Activated naive CD4-positive, alpha-beta T cell (primary cell): ENCODE measurements at places on chromosomes 12 and 14.

- DNase-seq, result no peak
These were observed 12.8 kb downstream of the DIP2B start for GRCh38 chr12:50517421-50518048.

DNA sequence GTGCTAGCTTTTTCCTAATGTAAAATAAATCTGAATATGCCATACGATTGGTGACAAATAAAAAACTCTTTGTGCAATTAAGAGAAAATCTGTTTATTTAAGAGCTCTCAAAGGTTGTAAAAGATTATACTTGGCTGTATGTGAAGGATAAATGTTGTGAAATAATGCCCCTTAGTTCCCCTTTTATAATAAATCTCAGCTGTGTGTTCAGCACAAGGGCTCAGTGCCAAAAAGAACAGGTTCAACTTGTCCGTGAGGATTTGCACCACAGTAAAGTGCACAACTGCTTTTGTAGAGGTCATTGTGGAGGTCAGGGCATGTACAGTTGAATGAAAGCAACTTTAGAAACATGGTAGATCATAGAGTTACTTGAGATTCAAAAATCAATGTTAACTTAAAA lies 118.6 kb downstream of the TRMT5 start:
- DNase-seq, result no peak

DNA sequence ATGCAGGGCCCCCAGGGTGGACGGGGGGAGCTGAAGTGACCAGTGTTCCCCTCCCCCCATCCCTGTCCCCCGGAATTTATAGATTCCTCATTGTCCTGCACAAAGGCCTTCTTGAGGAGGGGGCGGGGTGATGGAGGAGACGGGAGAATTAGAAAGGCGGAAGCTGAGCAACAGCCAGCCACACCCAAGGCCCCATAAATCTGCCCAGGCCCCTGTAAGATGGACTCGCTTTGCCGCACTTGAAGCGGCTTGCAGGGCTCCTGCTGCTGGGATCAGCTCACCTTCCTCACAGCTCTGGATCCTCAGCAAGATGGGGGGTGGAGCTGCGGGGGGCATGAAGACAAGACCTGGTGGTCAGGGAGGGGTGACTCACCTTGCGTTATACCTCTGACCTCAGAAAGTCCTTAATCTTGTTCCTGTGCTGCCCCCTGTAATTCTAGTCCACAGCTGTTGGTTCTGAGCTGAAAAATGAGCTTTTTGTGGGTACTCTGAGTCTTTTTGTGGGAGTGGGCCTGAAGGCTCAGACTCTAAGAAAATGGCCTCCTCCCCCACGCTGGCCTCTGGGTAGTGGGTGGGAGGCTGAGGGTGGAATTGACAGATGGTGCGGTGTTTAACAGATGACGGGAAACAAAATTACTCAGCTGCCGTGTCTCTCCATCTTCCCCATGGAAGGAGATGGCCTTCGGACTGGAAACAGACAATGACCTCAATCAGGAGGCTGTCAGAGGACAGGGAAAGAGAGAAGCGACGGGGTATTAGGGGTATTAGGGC lies 15.8 kb upstream of the ANKRD33 start:
- DNase-seq, result no peak

DNA sequence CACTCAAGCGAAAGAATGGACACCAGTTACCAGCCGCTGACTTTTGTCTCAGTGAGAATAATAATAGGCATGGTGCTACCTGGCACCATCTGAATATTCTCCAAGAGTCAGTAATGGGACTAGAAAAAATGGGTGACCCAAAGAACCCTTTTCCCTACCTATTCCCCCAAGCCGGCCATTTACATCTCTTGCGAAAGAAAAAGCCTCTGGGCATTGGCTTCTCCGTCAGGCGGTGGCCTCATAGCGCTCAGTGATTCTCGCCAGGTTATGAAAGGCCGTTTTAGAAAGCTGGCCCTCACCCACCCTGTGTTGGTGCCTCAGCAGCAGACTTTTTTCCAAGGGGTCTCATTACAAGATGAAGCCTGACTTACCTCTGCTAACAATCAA lies 523 bp upstream of the SLC6A15 start:
- DNase-seq, result no peak

DNA sequence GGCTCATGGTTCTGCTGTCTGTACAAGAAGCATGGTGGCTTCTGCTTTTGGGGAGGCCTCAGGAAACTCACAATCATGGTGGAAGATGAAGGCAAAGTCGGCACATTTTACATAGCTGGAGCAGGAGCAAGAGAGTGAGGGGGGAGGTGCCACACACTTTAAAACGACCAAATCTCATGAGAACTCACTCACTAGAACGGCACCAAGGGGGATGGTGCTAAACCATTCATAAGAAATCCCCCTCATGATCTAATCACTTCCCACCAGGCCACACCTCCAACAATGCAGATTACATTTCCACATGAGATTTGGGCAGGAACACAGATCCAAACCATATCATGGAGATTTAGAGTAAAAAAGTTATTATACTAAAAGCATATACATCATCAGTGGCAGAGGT lies 13.6 kb upstream of the LEMD3 start:
- no peak for DNase-seq

DNA sequence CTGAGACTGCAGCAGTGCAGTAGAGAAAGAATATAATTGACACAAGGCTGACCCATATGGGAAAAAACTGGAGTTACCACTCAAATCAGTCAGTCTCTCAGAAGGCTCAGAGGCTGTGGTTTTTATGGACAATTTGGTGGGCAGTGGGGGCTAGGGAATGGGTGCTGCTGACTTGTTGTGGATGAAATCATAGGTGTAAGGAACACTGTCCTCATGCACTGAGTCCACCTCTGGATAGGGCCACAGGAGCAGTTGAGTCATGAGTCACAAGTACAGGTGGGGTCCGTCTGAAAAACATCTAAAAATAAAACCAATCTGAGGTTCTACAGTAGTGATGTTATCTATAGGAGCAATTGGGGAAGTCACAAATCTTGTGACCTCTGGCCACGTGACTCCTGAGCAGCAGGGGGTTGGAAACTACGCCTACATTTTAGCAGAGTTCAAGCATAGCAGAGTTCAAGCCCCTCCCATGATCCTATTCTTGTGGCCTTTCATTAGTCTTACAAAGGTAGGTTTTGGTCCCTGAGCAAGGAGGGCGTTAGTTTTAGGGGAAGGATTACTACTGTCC lies 18.1 kb upstream of the SGPP1 start:
- DNase-seq, result no peak

DNA sequence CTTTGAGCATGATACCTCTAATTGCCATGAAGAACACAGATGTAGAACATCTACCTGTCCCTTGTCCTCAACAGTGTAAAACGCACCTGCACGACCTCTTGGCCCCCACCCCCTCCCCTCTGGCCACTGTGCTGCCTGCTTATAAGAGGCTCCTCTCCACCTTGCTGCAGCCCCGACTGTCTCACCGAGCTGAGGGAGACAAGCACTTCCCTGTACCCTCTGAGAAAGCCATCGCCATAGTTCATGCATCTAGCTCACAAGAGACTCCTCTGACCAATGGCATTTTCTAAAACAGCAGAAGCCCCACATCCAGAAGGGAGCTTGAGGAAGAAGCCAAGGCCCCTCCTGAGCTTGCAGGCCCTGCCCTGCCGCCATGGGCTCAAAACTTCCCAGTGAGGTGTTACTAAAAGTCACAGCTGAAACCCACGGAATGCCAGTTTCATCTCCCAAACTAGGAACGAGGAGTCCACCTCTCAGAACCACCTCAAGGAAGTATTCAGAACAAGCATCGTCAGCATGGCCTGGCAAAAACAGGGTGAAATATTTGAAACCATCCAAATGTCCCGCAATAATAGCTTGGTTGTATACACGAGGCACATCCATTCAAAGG lies 21.5 kb upstream of the ANO2 start:
- no peak for DNase-seq

GRCh38 chr14:96257056-96257455 lies 1.0 kb downstream of the BDKRB1 start:
- no peak for DNase-seq

DNA sequence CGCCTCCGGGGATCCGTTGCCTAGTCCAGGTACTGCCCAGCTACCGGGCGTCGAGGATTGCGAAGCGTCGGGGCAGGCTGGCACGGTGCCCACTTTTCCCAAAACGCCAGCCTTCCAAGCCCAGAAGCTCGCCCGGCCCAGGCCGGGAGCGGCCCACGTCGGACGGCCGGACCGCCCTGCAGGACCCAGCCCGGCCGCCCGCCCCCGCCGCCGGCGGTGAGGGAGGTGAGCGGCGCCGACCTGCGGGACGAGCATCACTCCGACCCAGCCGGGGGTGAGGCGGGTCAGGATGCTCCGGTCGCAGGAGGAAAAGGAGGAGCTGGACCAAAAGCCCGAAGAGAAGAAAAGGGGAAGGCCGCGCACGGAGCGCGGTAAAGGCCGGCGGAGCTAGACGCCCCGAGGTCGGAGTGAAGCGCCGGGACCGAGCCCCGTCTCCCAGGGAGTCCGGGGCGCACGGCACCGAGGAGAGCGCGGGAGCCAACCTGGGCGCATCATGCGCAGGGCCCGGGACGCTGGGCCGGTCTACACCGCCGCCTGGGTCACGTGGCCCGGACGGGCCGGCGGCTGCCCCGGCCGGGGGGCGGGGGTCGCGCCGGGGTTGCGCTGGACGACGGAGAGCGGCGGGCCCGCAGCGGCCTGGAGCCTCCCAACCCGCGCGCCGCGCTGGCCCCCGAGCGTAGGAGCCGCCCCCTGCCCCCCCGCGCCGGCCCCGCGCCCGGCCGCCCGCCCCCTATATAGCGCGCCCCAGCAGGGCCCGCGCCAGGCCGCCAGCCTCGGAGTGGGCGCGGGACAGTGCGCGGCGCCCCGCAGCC lies at the start of gene AQP5:
Gene AQP5 (plus strand): TSS at position 762 of the 812 bp plus-strand sequence. CDS start 146 bp downstream, outside the sequence.
- DNase-seq, result no peak

DNA sequence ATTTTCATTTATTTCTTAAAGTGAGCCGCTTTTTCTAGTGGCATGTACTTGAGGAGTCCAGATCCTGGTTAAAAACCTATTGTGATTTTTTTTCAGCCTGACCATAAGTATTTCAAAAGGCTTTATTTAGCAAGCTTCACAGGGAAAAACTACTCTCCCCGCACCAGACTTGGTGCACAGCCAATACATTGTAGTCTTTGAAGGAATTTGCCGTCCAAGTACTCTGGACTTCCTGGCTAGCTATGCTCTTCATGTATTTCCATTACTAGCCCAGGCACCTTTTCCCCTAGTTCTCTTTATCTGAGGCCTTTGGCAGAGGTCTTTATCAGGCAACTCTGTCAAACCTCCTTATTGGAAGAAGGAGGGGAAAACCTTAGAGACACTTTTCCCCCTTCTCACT lies 234.7 kb downstream of the CCDC91 start:
- DNase-seq, result no peak

GRCh38 chr14:102545461-102546265 lies 36.1 kb upstream of the ANKRD9 start:
- DNase-seq, result no peak

GRCh38 chr12:53097207-53097563 lies 282 bp upstream of the IGFBP6 start:
- no peak for DNase-seq

DNA sequence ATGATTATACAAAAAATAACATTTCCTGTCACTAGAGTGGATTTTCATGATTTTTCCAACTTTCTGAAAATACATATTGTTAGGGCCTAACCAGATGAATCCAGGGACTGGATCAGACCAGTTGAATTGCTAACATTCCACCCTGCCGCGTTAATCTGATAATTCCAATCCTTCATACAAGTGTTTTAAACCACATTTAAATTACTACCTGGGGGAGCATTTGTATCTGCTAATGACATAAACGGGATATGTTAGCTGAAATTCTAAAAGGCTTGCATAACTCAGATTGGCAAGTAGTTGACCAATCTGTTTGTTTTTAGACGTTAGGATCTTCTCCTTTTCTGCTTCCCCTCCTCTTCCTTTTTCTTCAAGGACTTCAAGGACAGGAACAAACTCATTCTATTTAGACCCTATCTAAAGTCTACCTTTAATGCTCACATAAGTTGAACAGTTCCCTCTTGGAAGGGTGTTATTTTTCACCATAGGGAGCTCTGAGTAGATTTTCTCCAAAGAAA lies 239.0 kb downstream of the ADAMTS20 start:
- no peak for DNase-seq

DNA sequence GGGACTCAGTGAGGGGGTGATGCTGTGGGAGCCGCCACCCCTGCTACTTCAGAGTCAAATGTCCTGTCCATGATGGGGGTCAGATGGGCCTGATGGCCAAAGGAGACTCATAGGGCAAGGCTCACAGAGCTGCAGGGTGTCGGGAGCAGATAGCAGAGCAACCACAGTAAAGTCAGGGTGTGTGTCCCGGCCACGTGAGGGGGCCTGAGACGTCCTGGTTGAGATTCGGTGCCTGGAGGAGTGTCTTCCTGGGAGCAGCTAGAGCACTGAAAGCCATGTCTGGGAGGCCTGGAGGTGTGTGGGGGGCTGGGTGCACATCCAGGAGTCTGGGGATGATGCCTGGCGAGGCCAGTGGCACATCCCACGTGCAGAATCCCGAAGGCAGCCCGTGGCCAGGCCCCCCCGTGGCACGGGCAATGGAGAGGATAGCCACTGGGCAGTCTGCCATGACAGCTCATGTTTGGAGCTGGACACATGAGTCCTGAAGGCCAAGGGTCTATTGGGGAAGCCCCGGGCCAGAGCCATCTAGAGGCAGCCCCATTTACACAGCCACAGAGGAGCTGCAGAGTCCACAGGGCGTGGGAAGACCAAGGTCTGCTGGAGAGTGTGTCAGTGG lies 308.0 kb upstream of the SFSWAP start:
- DNase-seq, result no peak

- no peak for DNase-seq
These were observed 65.0 kb downstream of the TESC start for GRCh38 chr12:117034249-117034648.

DNA sequence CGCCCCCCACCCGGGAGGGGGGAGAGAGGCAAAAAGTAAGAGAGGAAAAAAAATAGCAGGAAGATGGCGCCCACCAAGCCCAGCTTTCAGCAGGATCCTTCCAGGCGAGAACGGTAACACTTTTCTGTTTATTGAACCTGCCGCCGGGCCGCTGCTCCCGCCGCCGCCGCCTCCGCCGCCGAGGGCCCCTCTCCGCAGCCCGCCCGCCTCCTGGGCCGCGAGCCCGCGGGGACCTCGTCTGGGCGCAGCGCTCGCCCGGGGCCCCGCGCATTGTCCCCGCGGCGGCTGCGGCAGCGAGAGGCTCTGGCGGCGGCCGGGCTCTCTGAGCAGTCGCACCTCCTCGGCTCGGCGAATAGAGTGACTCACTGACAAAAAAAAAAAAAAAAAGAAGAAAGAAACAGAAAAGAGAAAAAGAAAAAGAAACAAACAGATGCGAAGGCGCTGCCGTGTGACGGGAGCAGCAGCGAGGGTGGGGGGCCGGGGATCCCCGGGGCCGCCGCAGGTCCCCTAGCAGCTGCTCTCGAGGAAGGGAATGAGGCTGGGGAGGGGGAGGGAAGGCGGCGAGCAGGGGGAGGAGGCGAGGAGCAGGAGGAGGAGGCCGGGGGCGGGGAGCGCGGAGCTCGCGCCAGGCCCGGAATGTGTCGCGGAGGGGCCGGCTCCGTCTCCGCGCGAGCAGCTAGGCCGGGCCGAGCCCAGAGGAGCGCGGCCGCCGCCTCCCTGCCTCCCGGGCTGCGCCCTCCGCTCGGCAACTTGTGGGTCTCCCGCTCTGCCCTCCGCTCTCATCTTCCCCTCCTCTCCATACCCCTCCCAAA lies 781 bp downstream of the NPAS3 start:
- DNase-seq, result no peak

- DNase-seq, result no peak
These were observed 7.3 kb downstream of the STXBP6 start for GRCh38 chr14:25042362-25043299.
